ENCODE measurements at places on chromosomes 7 and 10.

DNA sequence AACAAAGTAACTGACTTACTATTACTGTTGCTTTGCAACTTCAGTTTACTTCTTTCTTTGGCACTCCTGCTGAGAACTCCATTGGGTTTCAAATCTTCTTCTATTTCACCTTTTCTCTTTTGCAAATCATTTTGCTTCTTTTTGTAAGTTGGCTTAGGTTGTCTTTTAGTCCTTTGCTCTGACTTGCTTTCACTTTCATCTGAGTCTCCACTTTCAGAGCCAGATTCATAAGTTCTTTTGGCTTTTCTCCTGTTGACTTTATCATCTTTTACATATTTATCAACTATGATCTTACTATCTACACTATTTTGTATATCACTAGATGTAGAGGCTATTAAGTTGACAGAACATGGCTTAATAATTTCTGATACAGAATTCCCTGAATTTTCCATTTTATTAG, 73.4 kb downstream of the NRBF2 start:
- no peak for DNase-seq

DNA sequence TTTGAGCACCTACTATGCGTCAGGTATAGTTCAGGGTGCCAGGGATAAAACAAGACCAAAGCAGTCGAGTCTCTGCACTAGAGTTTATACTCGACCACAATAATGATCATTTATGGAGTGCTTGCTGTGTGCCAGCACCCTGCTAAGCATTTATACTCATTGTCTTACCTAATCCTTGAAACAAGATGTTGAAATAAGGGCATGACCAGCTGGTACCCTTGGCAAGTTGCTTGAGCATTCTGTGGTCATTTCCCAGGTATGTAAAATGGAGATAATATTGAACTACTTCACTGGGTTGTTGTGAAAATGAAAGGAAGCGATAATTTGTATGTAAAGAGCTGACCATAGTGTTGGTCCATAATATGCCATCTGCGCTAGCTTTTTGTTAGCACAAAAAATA, 185.4 kb downstream of the CYP26A1 start:
- no peak for DNase-seq

- DNase-seq, result no peak
Observed at GRCh38 chr7:132840199-132840598, 241.7 kb downstream of the CHCHD3 start.

DNA sequence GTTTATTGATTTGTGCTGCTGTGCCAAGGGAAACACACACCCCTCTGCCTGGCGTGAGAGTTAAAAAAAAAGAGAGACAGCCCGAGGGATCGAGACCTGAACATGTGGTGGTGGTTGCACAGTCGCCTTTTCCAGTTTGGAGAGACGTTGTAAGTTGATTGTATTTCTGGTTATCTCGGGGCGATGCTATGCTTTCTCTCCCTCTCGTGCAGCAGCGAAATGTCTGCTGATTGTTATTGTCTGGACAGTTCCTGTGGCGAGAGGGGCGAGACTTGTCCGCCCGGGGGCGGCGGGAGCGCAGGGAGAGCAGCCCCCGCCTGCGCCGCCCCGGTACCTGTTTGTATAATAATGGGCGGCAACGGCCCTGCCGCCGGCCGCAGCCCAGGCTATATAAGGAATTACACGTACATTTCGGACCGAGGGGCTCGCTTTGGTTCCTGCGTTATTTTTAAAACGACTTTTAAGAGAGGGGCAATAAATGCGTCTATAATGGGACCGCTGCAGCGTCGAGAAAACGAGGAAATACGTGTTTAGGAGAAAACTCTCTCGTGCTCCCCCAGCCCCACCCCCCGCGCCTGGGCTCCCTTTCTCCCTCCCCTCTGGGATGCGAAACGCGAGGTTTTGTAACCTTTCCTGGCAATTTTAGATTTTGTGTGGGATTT, 1.7 kb downstream of the ZEB1 start:
- DNase-seq, result no peak

DNA sequence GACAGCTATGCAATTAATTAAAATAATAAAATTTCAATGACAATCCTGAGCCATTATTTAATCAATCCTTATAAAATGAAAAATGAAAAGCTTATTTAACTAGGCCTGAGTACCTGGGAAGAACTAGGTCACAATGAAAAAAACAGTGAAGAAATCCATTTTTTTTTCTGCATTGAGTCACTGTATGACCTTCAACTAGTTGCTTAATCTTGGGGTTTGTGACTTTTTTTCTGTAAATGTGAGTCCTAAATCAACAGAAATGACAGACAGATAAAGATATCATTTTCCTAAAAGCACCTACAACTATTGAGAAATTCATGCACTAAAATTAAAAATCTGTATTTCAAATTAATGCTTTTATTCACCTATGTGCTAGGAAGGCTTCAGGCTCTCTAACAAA, 96.8 kb downstream of the TMEM26 start:
- DNase-seq, result no peak

DNA sequence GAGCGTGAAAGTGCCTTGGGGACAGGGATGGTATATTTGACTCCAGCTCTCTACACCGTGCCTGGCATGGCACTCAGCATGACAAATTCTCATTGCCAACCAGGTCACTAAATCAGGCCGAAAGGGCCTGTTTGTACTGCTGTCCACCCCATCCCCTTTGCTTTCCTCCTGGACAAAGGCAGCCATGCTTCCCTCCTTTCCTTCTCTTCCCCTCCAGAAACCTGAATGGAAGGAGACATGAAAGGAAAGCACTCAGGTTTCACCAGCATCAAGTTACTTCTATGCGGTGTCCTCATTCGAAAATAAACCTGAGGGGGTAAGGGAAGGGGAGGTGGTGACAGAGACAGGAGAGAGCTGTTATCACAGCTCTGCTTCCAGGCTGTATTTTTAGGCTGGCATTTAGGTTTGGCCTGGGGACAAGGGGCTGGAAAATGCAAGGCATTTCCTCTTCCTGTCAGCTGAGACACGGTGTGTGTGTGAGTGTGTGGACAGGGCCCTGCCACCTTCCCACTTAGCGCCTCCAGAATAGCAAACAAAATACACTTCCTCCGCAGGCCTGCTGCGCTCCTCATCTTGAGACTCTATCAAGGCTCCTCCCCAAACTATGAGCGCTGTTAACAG, 79.9 kb upstream of the COL13A1 start:
- no peak for DNase-seq

DNA sequence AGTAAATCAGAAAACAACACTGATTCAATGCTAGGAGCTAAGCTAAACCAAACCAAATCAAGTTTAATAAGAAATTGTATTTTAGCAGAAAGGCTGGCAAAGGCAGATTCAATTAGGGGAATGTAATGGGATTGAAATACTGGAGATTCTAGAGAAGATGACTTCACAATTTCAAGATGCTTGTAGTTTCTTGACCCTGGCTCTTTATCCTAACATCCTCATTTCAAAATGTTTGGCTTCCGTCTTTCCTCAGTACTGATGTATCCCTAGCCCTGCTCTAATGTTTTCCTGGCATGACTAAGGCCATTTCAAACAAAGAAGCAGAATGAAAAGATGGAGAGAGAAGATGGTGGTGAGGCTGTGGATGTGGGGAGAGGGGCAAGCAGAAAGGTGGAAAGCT, 2.7 kb upstream of the JCAD start:
- DNase-seq, result no peak

- no peak for DNase-seq
Observed at GRCh38 chr7:142901426-142902259, 16.1 kb upstream of the TRPV6 start.

DNA sequence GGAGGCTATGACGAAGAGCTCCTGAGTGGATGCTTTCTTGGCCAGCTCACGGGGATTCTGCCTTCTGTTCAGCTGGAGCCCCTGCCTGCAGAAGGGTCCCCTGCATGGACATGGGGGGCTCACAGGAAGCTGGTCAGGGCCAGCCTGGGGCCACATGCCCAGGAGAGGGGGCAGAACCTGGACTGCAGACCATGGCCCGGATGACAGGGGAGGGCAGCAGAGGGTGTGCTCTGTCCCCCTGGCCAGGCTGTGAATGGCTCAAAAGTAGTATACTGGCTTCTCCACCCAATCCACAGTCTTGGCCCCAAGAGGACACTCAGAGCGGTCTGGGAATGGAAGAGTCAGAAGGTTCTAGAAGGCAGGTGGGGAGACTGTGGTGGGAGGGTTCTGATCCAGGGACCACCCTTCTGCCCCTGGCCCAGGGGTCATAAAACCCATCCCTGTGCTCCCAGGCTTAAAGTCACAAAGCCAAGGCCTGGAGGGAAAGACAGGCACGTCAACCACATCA, 40.3 kb downstream of the PPIF start:
- DNase-seq, result no peak

- no peak for DNase-seq
Observed at GRCh38 chr7:12032146-12032545, 178.9 kb upstream of the TMEM106B start.

DNA sequence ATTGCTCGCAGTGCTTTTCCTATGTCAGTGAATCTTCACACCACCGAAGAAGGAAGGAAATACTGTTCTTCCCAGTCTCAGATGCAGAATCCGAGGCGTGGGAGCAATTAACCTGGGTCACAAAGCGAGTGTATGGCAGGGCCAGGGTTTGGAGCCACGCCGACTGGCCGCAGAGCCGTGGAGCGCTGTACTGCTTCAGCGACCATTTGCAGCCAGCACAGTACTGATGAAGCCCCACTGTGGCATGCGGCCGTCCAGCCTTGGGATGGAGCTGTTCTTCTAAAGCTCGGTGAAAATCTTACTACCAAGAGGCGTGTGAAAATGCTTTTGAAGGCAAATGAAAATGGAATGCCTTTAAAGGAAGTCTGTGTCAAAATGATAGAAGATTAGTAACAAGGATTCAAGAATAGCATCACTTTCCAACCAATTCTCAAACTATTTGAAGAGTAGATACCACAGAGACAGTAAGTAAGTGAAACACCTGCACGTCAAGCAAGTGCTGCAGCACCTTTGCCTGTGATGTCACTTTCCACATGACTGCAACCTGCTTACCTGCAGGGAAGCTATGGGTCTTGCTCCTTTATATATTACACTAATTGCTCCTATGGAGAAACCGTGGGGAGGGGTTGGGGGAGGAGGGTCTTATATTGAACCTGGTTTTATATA, 4.9 kb downstream of the PPP2R2D start:
- DNase-seq, result no peak

- no peak for DNase-seq
Observed at GRCh38 chr10:129116371-129116770, 350.7 kb upstream of the MGMT start.

- DNase-seq, result no peak
Observed at GRCh38 chr10:117747636-117748035, 205.1 kb downstream of the EMX2 start.

DNA sequence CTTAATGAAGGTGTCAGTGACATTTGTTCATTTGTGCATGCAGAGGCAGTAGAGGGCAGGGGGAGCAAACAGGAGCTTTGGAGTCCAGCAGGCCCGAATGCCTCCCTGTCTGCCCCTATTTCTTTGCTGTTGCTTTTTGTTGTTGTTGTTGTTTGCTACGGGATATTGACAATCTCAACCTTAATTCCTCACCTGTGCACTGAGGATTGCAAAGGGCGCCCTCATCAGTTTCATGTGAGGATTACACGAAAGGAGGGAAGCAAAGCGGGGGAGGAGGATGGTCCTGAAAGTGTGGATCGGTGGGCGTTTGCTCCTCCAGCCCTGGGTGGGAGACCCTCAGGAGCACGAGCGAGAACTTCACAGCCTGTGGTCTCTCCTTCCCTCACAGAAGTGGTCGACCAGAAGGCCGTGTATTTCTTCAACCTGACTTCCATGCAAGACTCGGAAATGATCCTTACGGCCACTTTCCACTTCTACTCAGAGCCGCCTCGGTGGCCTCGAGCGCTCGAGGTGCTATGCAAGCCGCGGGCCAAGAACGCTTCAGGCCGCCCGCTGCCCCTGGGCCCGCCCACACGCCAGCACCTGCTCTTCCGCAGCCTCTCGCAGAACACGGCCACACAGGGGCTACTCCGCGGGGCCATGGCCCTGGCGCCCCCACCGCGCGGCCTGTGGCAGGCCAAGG, 9.6 kb downstream of the GDF10 start:
- no peak for DNase-seq

DNA sequence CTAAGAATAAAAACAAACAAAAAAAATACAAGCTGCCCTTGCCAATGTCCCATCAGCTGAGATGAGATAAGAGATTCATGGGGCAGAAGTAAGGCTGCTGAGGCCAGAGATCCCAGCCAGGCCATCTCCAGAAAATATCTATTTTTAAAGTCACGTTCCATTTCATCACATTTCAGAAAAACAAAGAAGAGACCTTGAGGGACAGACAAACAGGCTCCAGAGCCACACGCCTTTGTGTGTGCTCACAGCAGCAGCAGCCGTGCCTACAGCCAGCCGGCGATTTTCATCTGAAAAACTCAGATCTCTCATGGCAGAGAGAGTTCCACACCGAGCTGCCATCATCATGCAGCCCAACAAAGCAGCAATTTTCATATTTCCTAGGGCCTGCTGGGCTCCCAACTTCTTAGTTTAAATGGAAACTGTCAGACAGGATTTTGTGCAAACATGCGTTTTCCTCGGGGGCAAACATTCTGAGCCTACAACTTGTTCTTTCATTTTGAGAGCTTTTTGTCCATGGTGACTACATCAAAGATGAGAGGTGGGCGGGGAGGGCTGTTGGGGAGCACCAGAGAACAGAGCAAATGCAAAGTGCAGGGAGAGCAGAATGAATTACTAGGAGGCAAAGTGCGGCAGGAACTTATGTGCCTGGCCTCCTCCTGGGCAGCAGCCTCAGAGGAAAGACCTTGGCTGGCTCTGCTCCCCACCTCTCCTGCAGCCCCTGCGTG, 38.8 kb downstream of the DLG5 start:
- no peak for DNase-seq

DNA sequence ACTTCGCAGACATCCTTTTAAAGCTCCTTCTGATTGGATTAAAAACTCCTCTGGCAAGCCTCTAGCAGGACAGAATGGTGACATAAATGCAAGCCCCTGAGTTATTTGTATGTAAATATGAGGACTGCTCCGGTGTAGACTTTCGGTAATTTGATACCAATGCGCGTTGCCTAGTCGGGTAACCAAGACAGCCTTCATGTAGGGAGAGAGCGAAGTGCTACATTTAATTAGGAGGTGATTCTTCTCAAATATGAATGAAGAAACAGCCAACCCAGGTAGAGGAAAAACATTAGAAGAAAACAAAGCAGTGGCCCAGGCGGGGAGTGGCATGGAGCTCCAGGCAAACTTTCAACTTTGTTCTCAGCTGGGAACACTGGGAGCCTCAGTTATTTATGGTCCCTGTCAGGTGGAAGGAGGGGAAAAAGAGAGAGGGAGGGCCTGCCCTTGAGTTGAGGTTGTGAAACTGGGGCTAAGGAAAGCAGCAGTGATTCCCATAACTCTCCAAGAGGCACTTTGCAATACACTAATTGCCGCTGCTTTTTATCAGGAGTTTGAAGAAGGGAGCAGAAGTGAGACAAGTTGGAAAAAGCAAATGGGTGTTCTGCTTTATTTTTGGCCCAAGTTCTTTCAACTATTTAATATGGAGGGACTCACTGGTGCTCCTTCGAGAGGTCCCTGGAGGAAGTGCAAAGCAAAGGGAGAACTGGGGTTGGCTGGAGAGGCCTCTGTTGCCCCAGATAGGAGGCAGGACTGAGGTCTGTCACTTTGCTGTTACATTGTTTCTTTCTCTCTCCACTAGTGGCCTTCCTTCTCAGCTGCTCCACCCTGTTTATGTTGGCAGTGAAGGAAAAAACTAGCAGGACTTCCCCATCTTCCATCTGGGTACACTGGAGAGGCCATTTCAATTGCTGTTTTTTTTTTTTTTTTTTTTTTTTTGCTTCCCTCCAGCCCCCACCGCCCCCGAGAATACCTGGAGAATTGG, 234.6 kb upstream of the CCDC6 start:
- no peak for DNase-seq
